Stimulated activated CD4-positive, alpha-beta T cell treated with anti-CD3 and anti-CD28 coated beads, Interleukin-1b, Interleukin-23, amount 100 ng/mL, for 1 hour (primary cell): ENCODE measurements at places on chromosomes 12 and 14.

GRCh38 chr12:87511371-87511770 is 517.8 kb downstream of the C12orf50 start:
- no peak for DNase-seq

DNA sequence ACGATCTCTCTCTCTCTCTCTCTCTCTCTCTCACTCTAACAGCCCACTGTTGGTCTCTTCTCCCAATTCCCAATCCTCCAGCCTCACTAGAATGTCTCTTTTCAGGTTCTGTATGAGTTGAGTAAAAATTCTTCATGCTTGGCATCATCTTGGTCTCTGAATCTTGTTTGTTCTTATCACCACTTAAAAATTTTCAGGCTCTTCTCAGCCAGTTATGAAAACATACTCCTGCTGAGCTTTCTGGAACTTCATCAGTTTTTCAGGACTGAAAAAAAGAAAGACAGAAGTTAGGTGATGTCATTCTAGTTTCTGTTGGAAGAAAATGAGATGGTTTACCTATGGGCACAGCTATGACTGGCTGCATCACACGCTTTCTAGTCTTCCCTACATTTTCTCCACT is 11.5 kb upstream of the IL22 start:
- no peak for DNase-seq

DNA sequence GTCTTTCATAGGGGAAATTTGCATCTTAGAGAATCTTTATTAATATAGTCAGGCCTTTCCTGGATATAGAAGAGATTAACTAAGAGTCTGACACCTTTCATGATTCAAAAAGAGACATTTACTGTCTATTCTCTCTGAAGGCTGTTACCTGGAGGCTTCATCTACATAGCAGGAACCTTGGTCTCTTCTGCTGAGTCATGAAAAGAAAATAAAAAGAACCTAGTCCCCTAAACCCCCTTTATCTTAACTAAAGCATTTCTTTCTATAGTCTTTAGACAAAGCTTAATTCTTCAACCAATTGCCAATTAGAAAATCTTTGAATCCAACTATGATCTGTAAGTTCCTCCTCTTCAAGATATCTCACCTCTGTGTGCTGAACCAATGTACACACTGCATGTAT is 33.1 kb downstream of the RPS29 start:
- no peak for DNase-seq

- DNase-seq, result no peak
These were observed 51.7 kb upstream of the TBX5 start for GRCh38 chr12:114457620-114458019.

DNA sequence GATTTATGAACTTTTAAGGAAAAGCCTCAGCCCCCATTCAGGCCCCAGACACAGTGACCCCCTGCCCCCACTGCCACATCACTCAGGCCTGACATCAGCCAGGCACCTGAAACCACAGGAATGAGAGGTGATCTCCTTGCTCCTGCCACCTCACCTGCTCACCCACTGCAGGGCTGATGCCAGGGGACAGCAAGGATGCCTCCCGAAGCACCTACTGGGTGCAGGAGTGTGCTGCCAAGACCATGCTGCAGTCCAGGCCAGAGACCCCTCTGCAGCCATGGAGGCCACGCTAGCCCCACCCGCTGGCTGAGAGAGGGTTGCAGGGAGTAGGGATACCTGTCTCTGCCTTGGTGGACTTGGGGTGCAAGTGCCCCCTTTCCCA is 18.6 kb upstream of the KRT7 start:
- no peak for DNase-seq

DNA sequence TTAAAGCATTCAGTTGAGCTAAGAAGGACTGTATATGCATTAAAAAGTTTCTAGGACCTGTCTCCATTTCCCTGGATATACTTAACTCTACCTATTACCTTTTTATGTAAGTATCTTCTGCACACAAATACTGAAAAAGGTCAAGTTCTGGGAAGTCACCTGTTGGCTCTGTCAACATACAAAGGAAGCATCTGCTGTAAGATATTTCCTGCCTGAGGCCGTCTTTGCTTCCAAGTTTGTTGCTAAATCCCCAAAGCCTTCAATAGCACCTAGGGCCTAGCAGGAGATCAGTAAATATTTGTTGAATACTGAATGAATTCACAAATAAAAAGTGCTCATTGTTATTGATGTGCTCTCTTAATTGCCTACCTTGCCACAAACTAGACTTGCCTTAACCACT is 188.4 kb downstream of the DUSP6 start:
- DNase-seq, result no peak

- DNase-seq, result no peak
These were observed 66.1 kb upstream of the PRB2 start for GRCh38 chr12:11461433-11461832.

DNA sequence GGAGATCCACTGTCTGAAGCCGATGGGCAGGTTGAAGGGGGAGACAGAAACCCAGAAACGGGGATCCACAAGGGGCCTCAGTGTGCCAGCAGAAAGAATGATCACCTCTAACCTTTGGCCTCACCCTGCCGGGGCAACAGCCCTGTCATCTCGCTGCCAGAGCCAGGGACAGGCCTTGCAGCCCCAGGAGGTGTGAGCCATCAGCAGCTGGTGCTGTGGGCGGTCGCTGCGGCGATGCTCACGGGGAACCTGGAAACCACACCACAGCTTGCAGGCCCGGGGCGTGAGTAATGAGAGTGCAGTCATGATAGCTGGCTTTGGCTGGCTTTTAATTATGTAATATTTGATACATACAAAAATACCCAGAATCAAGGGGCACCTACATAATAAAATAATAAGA is 4.7 kb upstream of the TTC7B start:
- DNase-seq, result peak; percentile 22

- no peak for DNase-seq
These were observed 359.0 kb downstream of the NAV3 start for GRCh38 chr12:78189656-78190055.

- DNase-seq, result no peak
These were observed 39.4 kb downstream of the NCOR2 start for GRCh38 chr12:124527861-124528561.

DNA sequence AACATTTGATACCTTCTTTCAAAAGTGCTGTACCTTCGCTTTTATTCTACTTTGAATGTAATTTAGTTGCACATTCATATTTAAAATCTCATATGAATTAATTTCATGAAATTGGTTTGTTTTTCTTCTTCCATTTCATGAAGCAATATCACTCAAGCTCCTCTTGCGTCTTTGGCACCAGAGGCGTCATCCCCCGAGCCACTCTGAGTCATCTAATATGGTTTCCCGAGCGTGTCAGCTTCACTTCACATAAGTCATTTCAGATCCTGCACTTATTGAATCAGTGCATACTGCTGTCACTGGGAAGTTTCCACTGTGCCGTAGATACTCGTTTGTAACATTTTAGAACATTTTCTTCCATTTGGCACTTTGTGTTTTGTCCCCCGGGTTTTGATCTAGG is 105.6 kb downstream of the SLC25A47 start:
- no peak for DNase-seq

- DNase-seq, result no peak
These were observed 92.7 kb upstream of the DCD start for GRCh38 chr12:54740882-54741281.

GRCh38 chr12:114888448-114888847 is 204.5 kb upstream of the TBX3 start:
- DNase-seq, result no peak

- no peak for DNase-seq
These were observed 57.9 kb downstream of the ANO6 start for GRCh38 chr12:45273717-45274271.

GRCh38 chr14:32980178-32980901 is 41.7 kb downstream of the NPAS3 start:
- DNase-seq, result no peak
